ENCODE measurements at places on chromosomes 5 and 9.

DNA sequence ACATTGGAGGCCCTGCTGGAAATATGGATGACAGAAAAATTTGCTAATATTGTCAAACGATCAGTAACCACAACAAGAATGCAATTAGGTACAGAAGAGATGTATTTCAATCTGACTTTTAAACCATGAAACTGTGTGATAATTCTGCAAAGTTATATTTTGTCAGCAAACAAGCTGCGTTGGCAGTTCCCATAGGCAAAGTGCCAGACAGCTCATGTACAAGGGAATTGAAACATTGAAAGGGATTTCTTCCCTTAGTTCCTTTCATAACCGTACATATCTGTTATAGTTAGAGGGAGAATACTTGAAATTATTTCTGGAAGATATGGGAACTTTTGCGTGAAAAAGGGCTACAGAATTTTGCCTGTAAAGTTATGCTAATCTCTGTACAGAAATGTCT is 419.4 kb upstream of the PTGER4 start:
- DNase-seq, result no peak

DNA sequence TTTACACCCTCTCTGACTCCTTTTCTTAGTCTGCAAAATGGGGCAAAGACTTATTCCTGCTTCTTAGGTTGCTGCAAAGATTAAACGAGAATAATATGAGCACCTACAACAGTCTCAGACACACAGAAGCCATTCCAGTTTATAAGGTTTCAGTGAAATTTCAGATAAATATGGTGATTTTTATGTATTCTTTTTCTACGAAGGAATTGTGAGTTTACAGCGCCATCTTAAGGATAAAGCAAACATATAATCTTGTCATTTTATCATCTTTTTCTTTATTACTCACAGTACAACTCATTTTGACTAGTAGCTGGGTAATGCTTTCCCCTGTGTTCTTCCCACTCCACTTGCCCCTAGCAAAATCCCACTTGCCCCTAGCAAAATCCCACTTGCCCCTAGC is 29.2 kb upstream of the SMC5 start:
- no peak for DNase-seq

DNA sequence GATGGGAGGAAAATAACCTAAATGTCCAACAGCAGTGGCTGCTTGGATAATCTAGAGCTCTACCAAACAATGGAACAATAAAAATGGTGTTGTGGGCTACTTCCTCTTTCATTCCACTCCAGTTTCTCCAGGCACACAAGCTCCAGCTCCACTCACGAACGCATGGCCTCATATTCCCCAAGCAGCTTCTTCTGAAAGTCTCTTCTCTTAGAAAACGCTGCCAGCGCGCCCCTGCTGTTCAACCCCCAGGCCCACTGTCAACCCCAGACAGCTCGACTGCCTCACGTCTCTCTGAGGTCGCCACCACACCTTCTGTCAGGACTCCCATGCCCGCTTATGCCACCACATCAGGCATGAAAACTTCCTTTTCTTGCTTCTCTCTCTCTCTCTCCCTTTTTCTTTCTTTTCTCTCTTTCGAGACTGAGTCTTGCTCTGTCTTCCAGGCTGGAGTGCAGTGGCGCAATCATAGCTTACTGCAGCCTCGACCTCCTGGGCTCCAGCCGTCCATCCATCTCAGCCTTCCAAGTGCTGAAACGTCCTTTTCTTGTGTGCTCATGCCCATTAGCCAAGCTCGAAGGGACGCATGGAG is 16.2 kb downstream of the OR2V2 start:
- no peak for DNase-seq

DNA sequence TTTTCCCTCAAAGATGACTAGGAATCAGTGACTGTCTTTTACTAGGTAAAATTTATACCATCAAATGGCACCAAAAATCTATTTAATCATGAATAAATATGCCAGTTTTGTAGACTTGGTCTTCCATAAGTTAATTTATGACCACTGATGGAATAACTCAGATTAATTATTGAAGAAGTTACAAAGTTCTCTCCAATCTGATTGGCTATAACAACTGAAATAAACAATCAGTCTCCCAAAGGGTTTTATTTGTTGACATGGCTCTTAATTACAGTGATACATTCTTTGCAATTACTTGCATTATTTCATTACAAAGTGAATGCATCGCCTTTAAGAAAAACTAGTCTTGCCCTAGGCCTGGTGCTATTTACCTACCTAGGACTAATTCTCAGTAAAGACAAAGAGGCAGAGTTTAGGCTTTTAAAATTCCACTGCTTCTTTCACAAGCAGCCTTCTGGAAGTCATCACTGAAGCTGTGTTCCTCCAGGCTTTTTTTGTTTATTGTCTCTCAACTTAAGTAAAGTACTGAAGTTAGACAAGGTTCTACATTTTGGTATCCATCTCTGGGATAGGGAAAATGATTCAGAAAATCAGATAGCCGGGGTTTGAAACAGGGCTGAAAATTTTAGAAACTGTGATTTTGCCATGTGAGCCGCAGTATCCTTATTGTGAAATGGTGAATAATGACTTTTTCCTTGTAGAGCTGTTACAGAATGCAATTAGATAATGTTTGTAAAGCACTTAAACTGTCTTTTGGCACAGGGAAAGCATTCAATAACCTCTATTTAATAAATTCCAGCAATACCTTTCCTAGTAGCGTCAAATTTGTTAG is 2.5 kb downstream of the STOM start:
- no peak for DNase-seq

DNA sequence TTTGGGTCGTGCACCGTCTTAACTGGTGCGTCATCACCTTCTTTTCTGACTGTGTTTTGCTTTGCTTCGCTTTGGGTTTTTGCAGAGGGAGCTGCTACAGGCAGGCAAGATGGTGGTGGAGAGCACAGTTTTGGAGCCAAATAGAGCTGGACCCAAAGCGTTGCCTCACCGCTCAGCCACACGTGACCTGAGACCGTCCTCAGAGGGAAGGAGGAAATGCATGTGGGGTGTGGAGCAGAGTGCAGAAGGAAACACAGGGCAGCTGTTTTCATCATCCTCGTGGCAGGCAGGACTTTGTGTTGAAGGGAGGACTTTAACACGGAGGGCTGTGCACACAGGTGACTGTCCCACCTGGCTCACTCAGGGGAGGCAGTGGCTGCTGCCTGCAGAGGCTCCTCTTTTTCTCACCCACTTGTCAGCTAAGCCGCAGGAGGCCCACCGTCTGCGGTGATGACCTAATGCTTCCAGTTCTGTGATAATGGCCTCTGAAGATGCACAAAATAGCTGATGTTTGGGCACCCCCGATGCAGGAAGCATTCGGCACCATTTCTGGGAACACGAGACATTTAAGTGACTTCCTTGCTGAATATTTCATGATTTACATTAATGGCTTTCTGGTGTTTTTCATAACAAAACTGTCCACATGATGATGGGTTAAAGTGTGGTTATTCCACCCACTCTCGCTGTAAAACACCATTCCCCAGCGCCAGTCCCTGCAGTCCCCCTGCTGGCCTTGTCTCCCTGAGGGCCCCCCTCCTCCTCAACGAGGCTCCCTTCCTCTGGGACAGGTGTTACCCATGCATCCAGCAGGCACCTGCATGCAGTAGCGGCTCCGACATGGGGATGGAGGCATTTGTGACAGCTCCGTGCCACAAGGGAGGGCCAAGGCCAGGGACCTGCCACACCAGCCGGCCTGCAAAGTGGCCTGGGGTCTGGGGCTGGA is 12.4 kb upstream of the UBAC1 start:
- DNase-seq, result no peak

- no peak for DNase-seq
These were observed 240.6 kb downstream of the MARCHF11 start for GRCh38 chr5:15938961-15939360.

GRCh38 chr9:33414268-33414667 is 11.9 kb upstream of the AQP7 start:
- DNase-seq, result no peak

DNA sequence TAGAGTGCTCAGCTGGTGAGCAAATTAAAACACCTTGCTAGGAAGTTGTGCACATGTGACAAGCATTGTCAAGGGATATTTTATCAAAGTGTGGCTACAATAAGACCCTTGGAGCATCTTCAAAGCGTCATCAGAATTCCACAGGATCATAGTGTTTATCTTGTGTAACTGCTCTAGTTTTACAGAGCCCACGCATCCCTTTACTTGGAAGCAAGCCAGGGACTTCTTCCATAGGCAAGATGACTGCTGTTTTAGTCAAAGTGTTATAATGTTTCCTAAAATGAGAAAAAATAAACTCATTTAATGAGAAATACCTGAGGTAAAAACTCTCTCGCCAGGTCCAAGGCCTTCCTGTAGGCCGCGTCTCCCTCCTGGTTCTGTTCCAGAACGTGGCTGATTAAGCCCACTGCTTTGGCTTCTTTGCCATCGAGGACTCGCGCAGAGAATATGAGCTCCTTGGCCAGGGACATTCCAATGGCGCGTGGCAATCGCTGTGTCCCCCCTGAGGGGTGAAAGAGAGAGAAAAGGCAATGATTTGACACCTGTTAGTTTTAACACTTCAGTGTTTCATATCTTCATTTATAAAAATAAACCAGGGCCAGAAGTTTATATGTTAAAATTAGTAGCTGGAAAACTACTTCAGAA is 141.1 kb downstream of the AUH start:
- no peak for DNase-seq

DNA sequence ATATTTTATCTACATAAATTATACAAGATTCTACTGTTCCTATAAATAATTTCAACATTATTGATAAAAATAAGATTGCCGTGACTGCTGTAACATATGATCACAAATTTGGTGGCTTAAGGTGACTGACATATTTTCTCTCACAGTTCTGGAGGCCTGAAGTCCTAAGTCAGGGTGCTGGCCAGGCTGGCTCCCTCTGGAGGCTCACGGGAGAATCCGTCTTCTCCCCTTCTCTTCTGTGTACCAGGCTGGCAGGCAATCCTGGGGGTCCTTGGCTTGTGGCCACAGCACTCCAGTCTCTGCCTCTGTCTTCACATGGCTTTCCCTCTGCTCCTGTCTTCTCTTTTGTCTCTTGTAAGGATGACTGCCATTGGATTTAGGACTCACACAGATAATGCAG is 31.7 kb upstream of the IRX2 start:
- no peak for DNase-seq

DNA sequence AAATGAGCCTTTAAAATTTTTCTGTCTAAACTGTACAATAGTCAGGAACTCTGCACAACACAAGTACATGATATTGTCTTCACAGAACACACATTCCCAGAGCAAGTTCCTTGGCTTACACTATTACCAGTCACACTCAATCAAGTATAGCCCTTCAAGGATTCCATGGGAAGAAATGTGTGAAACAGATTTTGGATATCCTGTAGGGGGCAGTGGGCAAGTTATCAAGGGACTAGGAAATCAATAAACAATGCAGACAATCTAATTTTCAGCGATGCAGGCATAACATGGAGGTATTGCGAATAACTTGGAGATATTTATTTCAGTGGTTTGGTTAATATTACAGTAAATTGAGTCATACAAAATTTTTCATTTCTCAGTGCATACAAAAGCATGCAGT is 1171.5 kb upstream of the NUDT12 start:
- no peak for DNase-seq

- DNase-seq, result no peak
These were observed 294.1 kb downstream of the ATPSCKMT start for GRCh38 chr5:9955586-9955985.

DNA sequence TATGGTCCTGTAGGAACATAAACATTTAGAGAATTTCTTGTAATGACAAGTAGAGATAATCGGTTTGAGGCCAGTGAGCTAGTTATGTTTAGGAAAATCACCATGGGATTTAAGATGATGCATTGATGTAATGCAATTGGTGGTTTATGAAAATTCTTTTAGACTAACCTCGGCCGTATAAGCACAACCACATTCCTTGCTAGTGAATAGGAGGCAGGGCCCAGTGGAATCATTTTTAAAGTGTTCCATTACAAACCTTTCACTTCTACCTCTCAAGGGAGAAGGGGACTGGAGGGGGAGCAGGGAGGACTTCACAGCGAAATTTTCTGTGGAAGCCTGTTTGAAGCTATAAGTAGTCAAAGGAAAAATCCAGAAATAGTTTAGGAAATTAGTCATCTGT is 71.8 kb upstream of the NFIL3 start:
- no peak for DNase-seq

DNA sequence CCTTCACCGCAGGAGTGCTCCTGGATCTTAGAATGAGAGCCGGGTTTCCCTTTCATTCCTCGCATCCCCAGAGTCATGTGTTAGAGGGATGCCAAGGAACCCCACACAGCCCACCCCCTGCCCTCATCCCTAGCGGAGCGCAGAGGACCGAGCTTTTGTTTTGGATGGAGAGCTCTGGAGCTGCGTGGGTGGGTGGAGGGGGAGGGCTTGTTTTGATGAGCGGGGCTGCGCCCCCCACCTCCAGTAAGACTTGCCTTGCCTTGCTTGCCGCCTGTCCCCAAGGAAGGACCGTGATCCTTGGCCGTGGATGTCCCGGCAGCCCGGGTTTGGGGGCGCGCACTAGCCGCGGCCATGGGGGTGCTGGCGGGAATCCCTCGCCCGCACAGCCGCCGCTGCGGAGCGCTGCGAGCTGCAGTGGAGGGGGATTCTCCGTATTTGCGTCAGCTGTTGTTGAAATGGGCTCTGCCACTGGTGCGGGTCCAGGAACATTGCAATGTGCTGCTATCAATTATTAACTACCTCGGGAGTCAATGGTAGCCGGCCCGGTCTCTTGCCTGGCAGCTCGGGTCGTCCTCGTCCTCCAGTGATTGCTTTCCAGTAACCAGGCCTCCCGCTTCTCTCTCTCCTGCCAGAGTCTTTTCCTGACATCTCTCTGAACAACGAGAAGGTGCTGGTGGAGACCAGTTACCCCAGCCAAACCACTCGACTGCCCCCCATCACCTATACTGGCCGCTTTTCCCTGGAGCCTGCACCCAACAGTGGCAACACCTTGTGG is 1.0 kb downstream of the EGR1 start:
- DNase-seq, result no peak

- DNase-seq, result no peak
These were observed 20.3 kb upstream of the TMEM174 start for GRCh38 chr5:73152411-73153388.

GRCh38 chr5:36730537-36731216 is 124.3 kb downstream of the SLC1A3 start:
- DNase-seq, result no peak

DNA sequence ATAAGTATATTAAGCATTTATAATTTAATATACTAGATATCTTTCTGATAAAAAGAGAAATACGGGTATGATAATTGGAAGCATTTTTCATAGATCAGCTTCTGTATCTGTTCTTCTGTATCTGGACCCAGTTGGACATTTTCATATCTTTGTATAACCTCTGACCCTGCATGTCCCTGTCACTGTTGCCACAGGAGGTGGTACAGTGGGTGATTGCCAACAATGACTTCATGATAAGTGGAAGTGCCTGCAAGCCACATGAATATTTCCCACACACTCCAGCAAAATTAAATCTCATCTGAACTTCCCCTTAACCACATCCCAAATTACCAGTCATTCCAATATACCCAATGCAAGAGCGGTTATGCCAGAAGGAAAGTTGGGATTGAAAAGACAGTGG is 376.4 kb downstream of the ARRDC3 start:
- DNase-seq, result no peak

- DNase-seq, result no peak
These were observed 108.4 kb upstream of the PRSS3 start for GRCh38 chr9:33686942-33687341.

Measured in CD8-positive, alpha-beta memory T cell (primary cell).